CD4-positive, alpha-beta T cell treated with Interleukin-2 at 100 ng/mL for 4 hours (primary cell): ENCODE measurements at places on chromosomes 5 and 9.

DNA sequence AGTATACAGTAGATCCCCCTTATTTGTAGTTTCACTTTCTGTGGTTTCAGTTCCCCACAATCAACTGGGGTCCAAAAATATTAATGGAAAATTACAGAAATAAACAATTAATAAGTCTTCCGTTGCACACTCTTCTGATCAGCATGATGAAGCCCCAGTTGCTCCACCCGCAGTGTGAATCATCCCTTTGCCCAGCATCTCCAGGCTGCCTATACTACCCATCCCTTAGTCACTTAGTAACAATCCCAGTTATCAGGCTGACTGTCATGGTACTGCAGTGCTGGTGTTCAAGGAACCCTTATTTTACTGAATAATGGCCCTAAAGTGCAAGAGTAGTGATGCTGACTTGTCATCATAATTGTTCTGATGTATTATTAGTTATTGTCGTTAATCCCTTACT lies 28.9 kb downstream of the SHC3 start:
- no peak for DNase-seq

- DNase-seq = no peak
Observed at GRCh38 chr5:37724395-37725125, 115.3 kb downstream of the GDNF start.

- DNase-seq = no peak
Observed at GRCh38 chr5:34697308-34698108, 41.4 kb downstream of the RAI14 start.

GRCh38 chr9:92097997-92098482 lies 17.2 kb downstream of the SPTLC1 start:
- peak; percentile 57 for DNase-seq

DNA sequence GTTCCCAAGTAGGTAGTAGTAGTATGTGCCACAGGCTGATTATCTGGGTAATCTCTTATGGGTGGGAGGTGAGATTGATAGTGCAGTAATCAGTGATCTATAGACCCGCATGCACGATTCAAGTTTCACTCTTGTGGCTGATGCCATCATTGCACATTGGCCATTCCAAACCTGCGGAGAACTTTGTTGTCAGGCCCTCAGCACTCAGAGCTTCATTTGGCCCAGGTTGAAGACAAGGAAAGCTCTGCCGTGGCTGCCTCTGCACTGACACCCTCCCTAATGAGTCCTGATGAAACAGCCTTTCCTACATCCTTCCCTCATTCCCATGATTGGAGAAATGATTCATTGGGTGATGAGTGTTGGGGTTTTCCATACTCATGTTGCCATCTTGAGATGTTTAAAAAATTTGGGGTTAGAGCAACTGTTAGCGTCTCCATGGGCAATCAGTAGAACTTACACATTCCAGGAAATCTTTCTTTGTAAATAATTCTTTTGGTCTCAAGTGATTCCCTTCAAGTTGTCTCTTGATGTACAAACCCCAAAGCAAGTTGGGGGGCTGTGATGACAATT lies 22.9 kb downstream of the PROP1 start:
- DNase-seq = no peak

- DNase-seq = no peak
Observed at GRCh38 chr5:115755675-115756074, 60.8 kb downstream of the CDO1 start.

GRCh38 chr5:42228279-42228678 lies 195.0 kb upstream of the GHR start:
- DNase-seq = no peak

DNA sequence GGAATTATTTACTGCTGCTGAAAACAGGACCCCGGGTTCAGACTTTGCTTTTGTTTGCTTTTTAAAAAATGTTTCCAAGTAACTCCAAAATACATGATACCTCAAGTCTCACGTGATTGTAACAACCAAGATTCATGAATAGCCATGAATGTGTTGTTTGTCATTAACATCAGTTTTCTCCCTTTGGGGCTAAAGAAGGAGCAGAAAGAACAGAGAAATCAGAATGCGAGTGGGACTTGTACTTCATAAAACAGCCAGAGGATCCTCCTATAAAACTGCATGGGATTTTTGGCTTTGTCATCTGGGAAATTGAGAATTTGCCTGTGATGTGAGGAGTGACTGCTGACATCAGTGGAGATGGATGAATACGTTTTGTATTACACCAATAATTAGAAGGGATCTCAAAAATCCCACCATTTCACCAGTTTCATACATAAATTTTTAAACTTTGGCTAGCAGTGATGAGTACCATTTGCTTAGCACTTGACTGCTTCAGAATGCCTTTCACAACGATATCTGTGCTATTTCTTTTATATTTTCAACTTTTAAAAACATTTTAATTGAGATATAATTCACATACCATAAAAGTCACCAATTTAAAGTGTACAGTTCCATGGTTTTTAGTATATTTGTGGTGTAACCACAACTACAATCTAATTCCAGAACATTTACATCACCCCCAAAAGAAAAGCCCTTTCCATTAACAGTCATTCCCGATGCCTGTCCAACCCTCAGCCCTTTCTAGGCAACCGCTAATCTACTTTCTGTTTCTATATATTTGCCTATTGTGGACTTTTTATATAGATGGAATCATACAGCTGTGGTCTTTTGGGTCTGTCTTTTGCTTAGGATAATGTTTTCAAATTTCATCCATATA lies 126.9 kb upstream of the ANKRD55 start:
- DNase-seq = no peak

- no peak for DNase-seq
Observed at GRCh38 chr5:36701085-36701698, 94.8 kb downstream of the SLC1A3 start.

DNA sequence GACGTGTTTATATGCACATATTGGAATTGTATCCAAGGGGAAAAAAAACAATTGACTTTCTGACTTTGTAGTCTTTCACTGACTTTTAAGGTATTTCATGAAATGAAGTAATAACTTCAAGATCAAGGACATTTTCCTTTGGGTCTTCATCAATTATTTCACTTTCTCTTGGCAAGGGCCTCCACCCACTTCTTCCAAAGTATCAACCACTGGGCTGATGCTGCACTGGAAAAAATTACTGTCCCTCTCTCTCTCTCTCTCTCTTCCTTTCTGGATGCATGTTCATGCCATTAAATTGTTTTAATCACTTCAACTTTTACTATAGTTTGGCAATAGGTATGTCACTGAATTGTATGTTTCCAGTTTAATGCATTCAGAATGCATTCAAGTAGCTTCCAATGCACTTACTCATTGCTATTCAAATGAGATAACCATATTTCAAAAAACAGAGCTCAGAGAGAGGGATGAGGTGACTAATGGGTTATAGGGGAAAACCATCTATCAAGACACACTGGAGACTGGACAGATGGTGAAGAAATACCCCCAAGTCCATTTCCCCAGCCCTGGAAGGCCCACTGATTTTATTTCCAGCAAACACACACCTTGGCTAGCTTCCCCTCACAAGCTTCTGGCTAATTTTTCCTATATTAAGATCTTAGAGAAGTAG lies 585.3 kb downstream of the EBF1 start:
- no peak for DNase-seq

DNA sequence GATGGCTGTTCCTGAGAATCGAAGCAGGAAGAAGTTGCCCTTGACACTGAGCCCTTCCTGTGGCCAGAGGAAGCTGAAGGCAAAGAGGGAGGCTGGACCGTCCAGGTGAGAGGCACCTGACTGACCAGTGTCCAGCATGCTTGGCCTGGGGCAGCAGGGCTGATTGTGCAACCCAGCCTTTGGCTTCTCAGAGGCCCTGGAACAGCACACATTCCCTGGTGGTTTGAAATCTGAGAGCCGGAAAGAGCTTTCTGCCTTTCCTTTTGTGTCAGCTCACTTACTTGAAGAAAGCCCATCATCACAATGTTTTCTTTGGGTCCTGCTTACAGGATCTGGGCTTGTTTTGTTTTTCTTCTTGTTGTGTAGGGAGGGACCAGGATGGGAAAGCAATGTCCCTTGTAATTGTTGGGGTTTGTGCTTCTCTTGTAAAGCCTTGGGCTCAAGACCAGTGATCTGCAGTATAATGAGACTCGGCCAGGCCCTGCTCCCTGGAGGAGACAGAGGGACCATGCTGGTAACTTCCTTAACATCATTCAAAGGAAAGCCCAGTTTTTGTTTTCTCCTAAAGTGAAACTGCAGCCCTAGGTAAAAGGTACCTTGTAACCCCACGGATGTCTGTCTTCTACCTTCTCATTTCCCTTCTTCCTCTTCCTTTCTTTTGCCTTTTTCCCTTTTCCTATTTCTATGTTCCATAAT lies 213.7 kb downstream of the NXNL2 start:
- DNase-seq = no peak

DNA sequence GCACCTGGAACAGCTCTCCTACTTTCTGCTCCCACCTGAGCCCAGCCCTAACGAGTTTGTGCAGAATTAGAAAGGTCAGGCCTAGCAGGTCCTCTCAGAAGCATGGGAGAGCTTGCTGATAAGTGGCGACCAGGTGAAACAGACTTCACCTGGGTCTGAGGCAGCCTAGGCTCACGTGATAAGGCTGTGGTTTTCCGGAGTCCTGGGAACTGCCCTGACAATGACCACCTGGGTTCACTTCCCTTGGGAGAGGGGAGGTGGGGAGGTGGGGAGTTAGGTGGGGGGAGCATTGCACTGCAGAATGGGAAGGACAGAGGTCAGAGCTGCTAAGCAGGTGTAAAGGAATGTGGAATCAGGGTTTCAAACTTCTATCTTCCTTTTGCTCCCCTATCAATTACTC lies 152.9 kb upstream of the MAP1B start:
- DNase-seq = no peak

DNA sequence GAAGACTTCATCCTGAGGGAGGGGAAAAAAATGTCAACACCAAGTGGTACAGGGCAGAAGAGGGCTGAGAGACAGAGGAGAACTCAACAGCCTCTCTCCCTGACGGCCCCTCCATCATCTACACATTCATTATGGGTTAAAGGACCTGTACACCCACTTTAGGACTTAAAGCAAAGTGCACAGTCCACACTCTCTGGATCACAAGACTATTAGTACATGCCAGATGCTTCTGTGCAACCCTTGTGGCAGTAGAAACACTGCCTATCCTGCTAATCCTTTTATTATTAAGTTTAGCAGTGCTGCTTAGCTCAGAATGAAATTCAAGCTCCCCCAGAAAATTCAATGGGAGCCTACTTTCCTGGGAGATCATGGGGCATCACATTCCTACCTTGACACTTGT lies 1.9 kb downstream of the FRMD3 start:
- DNase-seq = no peak

GRCh38 chr9:38053697-38054461 lies 15.1 kb downstream of the SHB start:
- DNase-seq = no peak

GRCh38 chr9:137035937-137036336 lies 4.0 kb upstream of the FUT7 start:
- no peak for DNase-seq

DNA sequence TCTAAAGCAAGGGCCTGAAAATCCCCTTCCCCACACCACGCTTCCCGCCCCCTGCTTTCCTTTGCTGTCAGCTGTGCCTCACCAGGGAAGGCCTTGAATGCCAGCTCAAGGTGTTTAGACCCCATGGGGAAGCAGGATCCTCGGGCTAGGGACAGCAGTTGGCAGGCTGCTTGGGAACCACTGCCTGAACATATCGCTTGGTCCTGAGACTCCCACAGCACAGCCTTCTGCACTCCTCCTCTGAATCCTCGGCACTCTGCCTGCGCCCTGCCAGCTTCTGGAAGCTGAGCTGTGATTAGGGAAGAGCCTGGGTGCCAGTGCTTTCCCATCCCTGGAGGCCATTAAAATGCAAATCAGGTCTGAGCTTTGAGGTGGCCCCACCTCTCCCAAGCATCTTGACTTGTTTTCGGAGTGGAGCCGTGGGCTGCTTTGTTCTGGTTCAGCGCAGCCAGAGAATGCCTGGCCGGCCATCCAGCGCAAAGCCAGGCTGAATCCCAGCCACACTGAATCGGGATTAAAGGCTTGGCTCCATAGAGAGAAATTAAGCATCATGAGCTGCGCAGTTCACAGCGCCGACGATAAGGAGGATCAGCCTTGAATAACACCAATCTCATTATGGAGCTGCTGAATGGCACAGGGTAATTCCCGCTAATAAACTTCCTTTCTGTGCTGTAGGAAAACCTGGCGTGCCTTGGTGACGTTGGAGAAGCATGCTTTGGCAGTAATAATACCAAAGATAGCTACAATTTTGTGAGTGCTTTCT lies 40.0 kb downstream of the AMBP start:
- no peak for DNase-seq

DNA sequence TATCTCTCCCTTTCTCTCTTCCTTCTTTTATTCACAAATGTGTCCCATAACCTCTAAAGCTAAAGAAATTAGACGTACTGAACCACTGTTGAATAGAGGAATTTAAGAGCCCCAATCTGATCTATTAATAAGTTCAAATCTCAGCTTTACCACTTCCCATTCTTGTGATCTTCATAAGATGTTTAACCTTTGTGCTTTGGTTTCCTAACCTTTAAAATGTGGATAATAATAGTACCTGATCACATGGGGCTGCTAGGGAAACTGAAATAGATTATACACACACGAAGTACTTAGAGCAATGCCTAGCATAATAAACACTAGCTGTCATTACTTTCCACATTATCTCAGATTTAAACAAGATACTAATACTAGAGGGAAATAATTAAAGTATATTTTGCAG lies 324.3 kb upstream of the SEMA6A start:
- DNase-seq = no peak

GRCh38 chr9:105024529-105024928 lies 96.6 kb upstream of the ABCA1 start:
- DNase-seq = no peak

- DNase-seq = peak; percentile 81
Observed at GRCh38 chr9:131733541-131734061, 6.3 kb downstream of the RAPGEF1 start.

GRCh38 chr9:34045903-34046302 lies 2.8 kb downstream of the UBAP2 start:
- no peak for DNase-seq

DNA sequence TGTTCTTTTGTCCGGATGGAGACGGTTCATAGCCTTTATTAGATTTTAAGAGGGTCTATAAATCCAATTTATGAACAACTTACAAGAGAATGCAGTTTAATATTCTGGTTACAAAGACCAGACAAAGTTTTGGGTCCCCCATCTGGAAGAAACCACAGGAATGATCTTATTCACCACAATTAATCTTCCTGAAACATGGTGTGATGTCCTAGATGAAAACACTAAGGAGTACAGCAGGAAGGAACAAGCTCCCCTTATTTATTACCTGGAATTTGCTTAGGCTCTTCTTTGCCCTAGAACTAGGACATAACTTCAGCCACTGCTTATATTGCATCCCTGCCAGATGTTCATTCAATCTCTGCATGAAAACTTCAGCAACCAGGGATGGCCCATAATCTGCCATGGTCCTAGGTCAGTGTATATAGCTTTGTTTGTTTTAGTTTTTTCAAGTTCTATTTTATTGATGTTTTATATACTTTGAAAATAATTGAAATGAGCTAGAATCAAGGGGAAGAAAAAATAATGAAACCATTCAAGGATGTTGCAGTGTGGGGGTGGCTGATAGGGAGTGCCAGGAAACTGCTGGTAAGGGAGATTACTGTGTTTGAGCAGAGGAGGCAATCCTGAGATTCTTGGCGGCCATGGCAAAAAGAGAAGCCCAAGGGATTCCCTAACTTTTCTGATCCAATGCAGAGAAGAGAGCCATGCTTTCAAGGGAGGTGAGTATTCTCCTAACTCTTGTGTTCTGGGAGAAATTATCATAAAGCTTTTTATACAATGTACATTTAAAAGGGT lies 16.8 kb downstream of the TXNDC8 start:
- DNase-seq = no peak

- DNase-seq = no peak
Observed at GRCh38 chr5:141821430-141821925, 56.7 kb downstream of the PCDH1 start.
